ENCODE measurements at places on chromosomes 7 and 10. TPM values are rescaled to one million over a fixed set of nuclear protein-coding genes. Genes with fewer than 3 reads are reported as not detected.

The NXPH1 gene
- polyA plus RNA-seq: not detected

The HYCC1 gene
- 17.1 TPM for polyA plus RNA-seq

The FAM149B1 gene
- polyA plus RNA-seq: 14.8 TPM

The TAC1 gene
- not detected for polyA plus RNA-seq

The GPR26 gene
- not detected for polyA plus RNA-seq

The PON1 gene
- polyA plus RNA-seq: not detected

The FZD8 gene
- 2.0 TPM for polyA plus RNA-seq

The ATG9B gene
- 0.12 TPM for polyA plus RNA-seq

The MNX1 gene
- not detected for polyA plus RNA-seq

The C7orf57 gene
- 0.22 TPM for polyA plus RNA-seq

The OGDHL gene
- polyA plus RNA-seq: 0.09 TPM

The OPN4 gene
- polyA plus RNA-seq: not detected
